ENCODE measurements at places on chromosomes 16 and 17.

- DNase-seq: no peak
Observed at GRCh38 chr17:76562734-76563148, 22.9 kb downstream of the PRCD start.

DNA sequence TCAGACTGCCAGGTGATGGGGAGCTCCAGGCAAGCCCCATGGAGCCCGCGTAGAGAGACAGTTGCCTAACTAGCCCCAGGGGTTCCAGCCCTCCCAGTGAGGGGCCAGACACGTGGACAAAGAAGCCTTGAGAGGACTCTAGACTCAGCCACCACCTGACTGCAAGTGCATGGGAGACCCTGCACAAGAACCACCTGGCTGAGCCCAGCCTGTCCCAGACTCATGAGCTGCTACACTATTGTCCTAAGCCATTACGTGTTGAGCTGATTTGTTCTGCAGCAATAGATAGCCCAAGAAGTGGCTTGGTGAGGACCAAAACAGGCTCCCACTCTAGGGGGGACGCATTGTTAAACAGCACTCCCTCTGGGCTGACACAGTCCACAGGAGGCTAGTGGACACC lies 37.6 kb upstream of the KLHDC4 start:
- no peak for DNase-seq

DNA sequence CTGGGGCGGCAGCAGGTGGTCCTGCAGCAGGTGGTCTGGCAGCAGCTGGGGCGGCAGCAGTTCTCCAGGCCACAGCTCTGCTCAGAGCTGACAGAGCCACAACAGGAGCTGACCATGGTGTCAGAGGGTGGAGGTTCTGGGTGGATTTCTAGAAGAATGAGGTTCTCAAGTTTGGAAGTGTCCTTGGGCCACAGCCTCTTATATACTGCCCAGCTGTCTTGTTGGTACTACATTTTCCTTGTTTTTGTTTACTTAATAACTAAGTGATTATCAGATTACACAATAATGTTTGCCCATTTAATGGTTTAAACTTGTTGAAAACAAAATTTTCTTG lies at the start of gene KRTAP4-5:
KRTAP4-5 (minus strand) TSS at position 174 of the 334 bp plus-strand sequence; CDS start at position 116, 58 bp downstream.
- DNase-seq: no peak

- DNase-seq: no peak
Observed at GRCh38 chr16:56515665-56516064, 4.2 kb downstream of the BBS2 start.

DNA sequence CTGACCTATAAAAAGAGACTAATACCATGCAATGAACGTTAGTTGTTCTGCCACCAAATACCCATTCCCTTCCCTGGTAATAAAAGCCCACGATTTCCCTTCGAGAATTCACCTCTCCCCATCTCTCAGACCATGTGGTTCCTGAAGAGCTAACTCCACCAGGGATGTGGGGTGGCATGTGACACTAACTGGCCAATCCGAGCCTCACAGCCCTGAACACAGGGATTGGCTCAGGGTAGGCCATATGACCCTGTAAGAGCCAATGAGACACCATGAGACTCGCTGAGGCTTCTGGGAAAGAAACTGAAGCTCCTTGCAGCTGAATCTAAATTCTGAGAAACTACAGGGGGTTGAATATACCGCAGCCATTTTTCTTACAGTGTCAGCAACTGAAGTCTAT lies 21.1 kb downstream of the HELZ start:
- no peak for DNase-seq

- DNase-seq: no peak
Observed at GRCh38 chr17:78789663-78790181, 7.6 kb upstream of the CYTH1 start.

- no peak for DNase-seq
Observed at GRCh38 chr16:22621586-22622155, 111.0 kb downstream of the NPIPB5 start.

GRCh38 chr17:82301916-82302567 lies 15.4 kb downstream of the CD7 start:
- peak; percentile 85 for DNase-seq

- DNase-seq: no peak
Observed at GRCh38 chr17:2794111-2794803, 2.0 kb upstream of the RAP1GAP2 start.
